ENCODE measurements at places on chromosomes 5 and 9.
A peak's percentile ranks its signal among the peaks of the same experiment; 100 is the strongest.

GRCh38 chr5:171688696-171689495, 96.7 kb upstream of the SMIM23 start:
- no peak for DNase-seq

GRCh38 chr5:56026863-56027300, 32.1 kb upstream of the IL6ST start:
- no peak for DNase-seq

GRCh38 chr9:114476891-114477469, 28.3 kb downstream of the WHRN start:
- DNase-seq = no peak

GRCh38 chr9:6689893-6690674, 44.6 kb upstream of the GLDC start:
- no peak for DNase-seq

DNA sequence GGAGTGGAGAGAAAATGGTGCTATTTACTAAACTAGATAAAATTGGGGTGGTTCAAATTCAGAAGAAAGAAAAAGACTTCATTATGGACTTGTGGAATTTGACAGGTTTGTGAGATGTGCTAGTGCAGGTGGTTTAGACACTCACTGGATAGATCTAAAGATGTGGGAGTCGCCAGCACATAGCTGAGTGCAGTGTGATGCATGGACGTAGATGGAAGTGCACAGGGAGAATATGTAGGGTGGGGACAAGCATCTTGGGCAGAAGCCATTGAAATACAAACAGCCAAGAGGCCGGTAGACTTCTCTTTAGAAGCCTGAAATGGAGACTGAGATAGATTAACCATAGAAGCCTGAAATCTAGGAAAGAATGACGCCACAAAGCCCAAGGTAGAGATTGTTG, 10.7 kb downstream of the HAPLN1 start:
- DNase-seq = no peak

DNA sequence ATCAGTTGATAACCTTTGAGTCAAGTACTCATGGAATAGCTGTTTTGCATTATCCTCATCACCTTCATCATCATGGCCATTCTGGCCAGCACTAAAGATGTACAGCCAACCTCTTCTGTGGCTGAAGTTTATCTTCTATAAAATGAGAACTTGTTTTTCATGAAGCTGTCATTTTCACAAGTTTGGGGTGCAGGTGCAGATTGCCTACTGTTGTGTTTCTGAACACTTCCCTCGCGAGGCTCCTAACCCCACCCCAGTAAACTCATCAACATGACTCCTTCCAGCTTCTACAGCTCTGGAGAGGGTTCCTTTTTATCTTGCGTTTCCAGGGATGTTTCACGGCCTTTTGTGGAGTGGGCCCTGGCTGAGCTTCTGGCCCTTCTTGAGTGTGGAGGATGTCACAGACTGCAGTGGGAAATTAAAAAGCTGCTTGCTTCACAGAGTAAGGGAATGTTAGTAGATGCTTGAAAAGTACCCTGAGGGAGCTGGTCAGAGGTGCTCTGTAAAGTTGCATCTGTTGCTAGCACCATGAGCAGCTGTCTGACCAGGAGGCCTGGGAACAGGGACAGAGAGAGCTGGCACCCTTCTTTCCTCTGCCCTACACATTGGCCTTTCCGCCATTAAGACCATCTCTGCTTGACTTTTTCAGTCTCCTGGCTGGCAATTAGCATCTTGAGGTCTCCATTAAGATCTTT, 24.9 kb downstream of the SYK start:
- DNase-seq = no peak

GRCh38 chr5:67805666-67806348, 409.7 kb upstream of the PIK3R1 start:
- no peak for DNase-seq

DNA sequence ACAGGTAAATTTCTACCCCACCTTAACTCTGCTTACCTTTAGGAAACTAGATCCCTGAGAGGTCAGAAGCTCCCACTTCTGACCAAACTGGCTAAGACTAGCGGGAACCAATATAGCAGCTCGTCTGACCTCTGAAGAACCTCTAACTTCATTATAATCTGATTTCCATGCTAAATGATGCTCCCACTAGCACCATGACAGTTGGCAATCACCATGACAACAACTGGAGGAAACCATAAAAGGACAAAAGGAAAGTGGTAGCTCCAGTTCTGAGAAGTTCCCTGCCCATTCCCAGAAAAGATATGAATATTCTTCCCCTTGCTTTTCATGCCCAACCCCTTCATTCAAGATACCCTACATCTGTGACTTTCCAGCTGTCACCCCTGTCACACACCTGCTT, 483.3 kb downstream of the CTNND2 start:
- DNase-seq = no peak

- DNase-seq = peak; percentile 36
These were observed 44.0 kb downstream of the GGTA1 start for GRCh38 chr9:121455527-121456239.

GRCh38 chr9:125959315-125959714, 212.1 kb downstream of the PBX3 start:
- DNase-seq = no peak

DNA sequence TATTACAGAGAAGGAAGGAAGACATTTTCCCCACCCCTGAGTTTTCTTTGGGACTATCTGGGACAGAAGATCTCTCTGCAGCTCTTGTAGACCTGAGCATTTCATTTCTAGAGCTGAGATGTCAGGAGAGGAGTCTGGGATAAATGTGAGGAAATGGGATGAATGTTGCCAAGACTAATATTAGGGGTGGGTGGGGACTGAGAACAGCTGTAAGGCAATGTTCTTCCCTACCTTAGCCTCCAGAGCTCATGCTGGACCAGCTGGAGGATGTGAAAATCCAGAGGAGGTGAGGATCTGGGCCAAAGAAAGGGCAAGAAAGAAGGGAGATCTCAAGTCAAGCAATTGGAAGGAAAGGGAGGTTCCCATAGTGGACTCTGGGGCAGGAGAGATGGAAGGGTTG, 23.1 kb upstream of the FOXD1 start:
- no peak for DNase-seq

GRCh38 chr5:83099001-83099400, 21.7 kb downstream of the XRCC4 start:
- no peak for DNase-seq

DNA sequence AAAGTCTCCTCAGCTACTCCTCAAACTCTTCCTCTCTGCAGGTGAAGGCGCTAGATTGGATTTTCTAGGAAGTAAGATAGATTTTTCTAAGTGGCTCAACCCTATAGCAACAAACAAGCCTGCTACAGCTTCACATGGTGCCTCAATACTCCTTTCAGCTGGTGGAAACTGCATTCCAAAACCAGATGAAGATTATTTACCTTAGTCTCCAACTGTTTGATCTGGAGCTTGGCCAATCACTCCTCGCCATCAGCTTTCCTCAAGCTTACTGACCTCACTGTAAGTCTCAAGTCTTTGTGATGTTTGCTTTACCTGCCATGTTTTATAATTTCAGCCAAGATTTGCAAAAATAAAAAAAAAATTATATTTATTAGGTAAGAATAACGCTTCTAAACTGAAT, 622.4 kb downstream of the CHSY3 start:
- DNase-seq = no peak

DNA sequence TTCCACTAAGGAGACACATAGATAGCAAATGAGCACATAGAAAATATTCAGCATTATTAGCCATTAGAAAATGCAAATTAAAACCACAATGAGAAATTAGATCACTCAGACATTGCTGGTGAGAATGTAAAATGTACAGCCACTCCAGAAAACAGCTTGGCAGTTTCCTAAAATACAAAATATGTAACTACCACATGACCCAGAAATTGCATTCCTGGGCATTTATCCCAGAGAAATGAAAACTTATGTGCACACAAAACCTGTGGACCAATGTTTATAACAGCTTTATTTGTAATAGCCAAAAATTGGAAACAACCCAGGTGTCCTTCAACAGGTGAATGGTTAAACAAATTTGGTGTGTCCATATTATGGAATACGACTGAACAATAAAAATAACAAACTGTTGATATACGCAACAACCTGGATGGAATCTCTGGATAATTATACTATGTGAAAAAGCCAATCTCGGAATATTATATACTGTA, 34.8 kb upstream of the SHC3 start:
- DNase-seq = no peak

DNA sequence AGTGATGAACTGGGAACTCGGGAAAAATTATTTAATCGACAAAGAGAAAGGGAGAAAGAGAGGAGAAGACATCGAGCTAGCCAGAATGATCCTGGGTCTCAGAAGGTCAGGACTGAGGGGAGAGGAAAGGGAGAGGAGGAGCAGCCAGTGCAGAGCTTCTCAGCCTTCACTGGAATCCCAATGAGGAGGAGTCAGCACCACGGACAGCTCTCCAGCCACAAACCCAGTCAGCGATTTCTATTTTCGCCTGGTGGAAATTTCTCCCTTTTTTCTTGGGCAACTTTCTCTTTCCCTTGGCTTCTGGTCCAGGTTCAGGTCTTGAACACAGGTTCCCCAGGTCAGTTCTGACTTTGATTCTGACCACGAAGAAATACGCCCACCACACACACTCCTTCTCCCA, 1.6 kb upstream of the BRINP1 start:
- no peak for DNase-seq

GRCh38 chr5:87900419-87900818, 368.2 kb downstream of the TMEM161B start:
- no peak for DNase-seq

DNA sequence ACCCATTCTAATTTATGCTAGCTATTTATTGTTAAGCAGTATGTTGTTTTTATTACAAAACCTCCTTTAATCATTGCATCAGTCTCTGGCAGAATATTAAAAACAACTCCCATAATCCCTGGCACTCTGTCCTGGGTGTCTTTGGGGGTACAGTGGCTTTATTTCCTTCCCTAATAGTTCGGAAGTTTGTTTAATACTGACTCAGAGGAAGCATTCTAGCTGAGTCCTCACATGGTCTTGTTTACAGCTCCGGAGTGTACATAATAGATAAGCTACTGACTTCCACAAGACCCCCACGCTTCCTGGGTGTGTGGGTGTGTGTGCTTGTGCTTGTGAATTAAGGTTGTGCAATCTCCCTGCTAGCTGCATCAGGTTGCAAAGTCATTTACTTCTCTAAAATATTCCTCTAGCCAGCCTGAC, 149.8 kb upstream of the CDKN2B start:
- no peak for DNase-seq

GRCh38 chr9:11915699-11916098, 777.5 kb upstream of the TYRP1 start:
- DNase-seq = no peak

DNA sequence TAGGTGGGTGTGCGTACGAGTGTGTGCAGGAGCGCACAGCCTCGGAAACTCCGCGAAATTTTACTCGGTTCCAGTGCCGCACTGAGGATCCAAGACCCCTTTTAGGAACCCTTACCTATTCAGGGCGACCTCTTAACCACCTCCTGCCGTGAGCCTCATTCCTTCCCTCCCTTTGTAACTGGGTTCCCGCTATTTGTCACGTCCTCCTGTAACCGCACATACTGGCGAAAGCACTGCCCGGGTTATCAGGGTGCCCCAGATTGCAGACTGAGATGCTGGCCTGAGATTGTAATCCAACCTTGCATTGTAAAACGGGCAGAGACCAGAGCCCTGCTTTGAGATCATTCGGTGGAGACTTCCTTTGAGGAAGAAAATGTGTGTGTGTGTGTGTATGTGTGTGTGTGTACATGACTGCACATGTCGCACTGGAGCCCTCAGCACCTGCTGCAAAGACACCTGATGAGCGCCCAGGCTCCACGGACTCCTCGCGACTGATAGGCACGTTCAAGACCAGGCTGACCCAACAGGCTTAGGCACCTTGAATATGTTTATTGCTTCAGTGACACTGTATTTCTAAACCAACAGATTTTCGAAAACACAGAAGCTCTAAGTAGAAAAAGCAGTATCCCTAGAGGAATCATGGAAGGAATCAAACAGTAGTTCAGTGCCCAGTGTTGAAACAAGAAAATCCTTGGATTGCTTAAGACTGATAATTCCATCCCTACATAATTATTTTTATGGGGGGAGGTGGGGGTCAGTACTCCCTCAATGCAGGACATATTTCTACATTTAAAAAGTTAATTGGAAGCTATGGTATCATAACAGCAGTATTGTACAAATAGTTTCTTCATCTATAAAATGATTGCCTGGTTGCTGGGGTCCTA, 86.5 kb upstream of the TNFAIP8 start:
- DNase-seq = no peak

DNA sequence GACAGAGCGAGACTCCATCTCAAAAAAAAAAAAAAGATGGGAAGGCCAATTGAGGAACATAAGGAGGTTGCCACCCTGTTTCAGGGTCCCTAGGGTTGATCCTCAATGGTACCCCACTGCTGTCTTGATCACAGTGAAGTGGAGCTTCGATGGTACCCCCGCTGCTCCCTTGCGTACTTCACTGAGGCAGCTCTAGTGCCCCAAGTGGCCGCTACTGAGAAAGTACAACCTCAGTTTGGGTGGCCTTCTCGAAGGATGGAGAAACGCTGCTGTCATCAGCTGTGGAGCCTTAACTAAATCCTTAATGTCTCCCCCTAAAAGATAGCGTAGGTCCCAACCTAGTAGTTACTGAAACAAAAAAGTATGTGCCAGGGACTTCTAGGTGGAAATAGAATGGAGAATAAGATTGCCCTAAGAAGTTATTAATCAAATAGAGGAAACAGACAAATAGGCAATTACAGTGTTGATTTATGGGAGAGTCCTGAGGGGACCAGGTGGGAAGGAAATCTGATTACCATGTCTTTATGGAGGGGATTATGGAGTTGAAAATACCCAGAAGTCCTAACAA, 6.3 kb downstream of the TESK1 start:
- peak; percentile 59 for DNase-seq

GRCh38 chr9:87077986-87078385, 130.7 kb upstream of the GAS1 start:
- no peak for DNase-seq

- no peak for DNase-seq
These were observed 53.5 kb downstream of the PPP2R2B start for GRCh38 chr5:146825033-146825432.

- no peak for DNase-seq
These were observed 394.2 kb upstream of the PAPPA start for GRCh38 chr9:115759426-115759825.

- DNase-seq = no peak
These were observed 2.2 kb upstream of the NPR3 start for GRCh38 chr5:32708949-32709348.

DNA sequence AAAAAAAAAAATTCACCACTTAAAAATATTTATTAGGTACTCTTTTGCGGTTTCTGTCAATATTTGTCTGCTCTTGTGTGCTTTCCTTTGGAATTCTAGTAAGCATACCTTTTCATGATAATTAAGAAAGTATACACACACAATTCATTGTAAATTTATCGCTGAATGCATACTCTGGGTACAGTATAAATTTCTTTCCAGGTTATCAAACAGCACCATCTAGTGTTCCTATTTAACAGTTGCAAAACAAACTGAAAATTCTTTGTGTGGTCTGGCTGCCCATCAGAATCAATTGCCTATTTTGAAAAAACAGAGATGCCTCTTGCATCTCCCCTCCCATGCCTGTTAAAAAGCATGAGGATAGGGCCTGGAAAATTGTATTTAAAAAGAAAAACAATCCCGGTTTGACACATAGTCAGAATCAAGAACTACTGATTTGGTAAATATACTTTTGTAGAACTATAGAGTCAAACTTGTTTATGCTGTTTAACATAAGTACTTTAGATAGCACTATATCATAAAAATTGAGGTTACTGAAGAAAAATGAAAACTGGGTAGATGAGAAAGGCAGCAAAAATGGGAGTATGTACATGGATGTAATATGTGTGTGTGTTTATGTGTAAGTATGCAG, 16.2 kb downstream of the PGGT1B start:
- no peak for DNase-seq

All from activated gamma-delta T cell treated with Interleukin-2 at 50 U/mL for 16 hours (primary cell).